ENCODE measurements at places on chromosomes 1 and 21. TPM values are rescaled to one million over a fixed set of nuclear protein-coding genes. Genes with fewer than 3 reads are reported as not detected.

The TRIM46 gene
- 2.1 TPM for total RNA-seq

DNA sequence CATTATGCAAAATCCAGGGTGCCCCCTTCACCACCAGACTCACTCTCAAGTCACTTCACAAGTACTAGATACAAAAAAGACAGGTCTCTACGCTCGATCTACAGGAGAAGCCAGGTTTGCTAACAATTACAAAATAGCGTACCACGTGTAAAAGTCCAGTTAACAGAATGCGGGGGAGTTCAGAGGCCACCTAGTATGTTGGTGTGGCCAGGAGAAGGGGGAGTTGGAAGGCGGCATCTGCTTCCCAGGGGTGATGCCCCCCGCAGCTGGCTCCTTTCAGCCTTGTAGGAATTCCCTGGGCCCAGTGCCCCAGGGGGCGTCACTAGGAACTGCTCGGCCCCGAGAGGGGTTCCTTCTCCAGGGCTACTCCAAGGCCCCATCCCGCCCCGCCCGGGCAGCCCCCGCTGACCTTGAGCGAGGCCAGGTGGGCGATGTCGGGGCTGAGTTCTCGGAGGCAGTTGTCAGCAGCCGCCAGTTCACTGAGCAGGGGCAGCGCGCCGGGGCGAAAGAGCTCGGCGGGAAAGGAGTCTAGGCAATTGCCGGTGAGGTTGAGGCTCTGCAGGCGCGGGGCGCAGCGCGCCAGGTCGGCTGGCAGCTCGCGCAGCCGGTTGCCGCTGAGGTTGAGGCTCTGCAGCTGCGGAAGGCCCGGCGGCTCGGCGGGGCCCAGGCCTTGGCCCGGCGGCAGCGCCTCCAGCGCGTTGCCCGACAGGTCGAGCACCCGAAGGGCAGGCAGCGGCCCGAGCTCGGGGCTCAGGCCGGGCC is 664 bp downstream of the LRRC47 start:
- no peak for DNase-seq

DNA sequence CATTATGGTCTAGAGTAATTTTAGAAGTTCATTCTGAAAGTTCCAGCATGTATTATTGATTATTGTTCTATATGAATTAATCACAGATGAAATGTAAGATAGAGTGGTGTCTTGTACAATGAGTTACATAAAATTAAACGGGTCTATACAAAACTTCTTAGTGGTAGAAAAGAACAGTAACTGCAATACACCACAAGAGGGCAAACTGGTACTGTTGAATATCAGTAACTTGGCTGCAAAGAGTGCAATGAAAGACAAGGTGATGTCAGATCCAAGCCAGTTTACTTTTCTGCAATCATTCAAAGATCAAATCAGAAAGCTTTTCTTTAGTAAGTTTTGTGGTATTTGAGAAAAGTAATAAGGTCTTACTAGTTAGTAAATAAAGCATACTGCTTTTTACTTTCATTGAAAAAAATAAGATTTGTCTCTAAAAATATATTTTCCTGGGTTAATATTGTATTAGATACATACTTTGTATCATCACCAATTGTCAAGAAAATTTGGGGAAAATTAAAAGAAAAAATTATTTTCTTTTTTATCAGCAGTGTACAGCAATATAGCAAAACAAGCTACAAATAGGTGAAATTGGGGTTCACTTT is 66.4 kb upstream of the BTG3 start:
- DNase-seq, result no peak

DNA sequence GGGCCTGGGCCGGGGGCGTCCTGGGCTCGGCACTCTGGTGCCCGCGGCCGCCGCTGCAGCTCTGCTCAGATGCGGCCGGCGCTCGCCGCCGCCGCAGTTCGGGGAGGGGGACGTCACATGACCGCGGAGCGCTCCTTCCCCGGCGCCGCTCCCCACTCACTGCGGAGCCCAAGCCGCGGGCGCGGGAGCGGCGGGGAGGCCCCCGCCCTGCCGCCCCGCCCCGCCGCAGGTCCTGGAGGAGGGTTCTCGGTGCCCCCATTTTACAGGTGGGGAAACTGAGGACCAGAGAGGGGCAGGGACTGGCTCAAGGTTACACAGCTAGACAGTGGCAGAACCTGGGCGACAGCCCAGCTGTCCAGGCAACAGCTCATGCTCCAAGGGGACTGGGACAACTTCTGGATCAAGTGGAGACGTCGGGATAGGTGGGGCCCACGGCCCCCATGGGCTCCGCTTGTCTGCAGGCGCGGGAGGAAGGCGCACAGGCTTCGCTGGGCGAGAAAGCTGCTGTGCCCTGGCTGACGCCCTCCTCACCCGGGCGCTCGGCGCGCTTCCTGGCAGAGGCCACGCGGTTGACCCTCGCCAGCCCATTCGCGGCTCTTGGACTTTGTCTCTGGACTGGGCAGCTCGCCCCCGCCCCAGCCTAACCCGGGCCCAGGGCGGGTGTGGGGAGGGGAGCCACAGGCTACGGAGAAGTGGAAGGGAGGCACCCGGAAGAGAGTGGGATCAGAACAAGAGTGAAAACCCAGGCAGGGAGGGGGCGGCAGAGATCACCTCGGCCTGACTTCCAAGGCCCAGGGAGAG is at the start of gene RAP1GAP:
RAP1GAP (minus strand) TSS at position 100 of the 801 bp plus-strand sequence. CDS start 49,325 bp downstream, outside the sequence.
- no peak for DNase-seq

DNA sequence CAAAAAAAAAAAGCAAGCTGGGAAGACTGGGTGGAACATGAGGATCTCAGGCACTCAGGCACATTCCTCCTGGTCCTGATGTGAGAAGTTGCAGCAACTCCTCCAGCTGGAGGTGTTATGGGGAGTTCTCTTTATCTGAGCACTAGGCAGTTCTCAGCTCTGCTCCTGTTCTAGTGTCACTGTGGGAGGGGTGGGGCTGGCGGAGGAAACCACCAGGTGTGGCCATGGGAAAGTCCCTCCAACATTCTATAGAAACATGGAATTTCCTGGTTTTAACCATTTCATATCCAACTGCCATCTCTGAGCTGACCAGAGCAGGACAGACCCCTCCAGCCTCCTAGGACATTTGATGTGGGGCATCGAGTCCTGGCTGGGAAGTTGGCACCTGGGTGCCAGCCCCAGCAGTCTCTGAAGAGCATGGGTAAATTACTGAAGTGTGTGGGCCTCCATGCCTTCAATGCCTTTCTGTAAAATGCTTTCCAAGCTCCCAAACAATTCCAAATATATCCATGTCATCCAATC is 804 bp upstream of the IKBKE start:
- DNase-seq, result no peak

DNA sequence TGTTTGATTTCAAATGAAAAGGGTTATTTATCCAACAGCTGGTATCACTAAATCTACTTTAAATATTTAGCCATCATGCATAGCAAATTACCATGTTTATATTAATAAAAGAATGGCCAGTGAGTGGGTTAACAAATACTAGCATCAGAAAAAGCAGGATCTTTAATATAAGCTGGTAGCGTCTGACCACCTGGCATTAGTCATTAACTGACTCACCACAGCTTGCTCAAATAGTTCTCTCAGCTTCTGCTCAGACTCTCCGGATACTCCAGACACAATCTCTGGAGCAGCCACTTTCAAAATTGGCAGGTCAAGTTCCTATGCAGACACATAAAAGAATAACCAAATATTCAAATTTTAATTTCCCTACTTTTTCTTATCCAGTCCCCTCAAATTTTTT is 29.6 kb downstream of the NVL start:
- DNase-seq, result no peak

DNA sequence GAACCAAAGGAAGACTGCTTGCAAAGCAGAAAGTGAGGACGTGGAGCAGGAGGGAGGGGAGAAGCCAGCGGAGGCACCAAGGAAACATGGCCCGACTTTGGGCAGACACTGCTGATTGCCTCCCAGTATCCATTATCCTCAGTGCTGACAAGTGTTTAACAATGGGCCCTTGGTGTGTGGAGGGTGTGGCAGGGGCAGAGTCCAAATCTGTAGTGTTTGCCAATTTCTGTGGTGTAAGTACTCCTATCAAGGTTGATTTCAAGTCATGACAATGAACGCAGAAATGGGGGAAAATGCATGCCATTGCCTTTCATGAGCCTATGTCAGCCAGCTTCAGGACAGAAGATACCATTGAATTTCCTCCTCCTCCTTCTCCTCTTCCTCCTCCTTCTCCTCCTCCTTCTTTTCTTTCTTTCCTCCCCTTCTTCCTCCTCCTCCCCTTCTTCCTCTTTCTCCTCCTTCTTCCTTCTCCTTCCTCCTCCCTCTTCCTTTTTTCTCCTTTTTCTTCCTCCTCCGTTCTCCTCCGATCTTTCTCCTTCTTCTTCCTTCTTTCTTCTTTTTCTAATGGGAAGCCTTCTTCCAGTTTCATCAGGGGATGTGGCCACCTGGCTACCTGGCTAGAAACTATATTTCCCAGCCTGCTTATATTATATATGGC is 10.3 kb upstream of the PHC2 start:
- no peak for DNase-seq

DNA sequence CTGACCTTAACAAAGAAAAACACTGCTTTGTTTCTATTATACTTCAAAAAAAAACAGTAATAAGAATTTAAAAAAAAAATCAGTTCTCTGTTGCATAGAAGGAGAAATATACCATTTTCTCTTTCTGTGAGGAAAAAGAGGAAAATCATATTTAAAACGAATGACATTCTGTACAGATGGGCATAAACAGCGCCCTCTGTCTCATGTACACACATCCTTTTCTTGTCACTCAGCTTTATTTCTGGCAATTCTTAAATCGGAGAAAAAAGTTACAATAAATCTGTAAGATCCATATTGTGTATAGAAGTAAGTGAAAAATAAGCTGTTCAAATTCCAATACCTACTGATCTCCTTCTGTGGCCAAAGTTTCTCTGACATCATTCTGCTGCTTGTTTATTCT is 245.4 kb downstream of the SMYD3 start:
- DNase-seq, result no peak

- no peak for DNase-seq
Measured at GRCh38 chr1:26010825-26011224, 10.8 kb upstream of the EXTL1 start.

The ACBD3 gene
- 48.2 TPM for total RNA-seq

Measured in posterior vena cava (tissue), 2 donors.